Activated T-cell treated with anti-CD3 and anti-CD28 coated beads, Interleukin-2, amount 50 U/mL, for 48 hours (primary cell): ENCODE measurements at places on chromosomes 5 and 9.
A peak's percentile ranks its signal among the peaks of the same experiment; 100 is the strongest.

- DNase-seq: no peak
Measured at GRCh38 chr5:90387508-90387907, 22.0 kb downstream of the CETN3 start.

DNA sequence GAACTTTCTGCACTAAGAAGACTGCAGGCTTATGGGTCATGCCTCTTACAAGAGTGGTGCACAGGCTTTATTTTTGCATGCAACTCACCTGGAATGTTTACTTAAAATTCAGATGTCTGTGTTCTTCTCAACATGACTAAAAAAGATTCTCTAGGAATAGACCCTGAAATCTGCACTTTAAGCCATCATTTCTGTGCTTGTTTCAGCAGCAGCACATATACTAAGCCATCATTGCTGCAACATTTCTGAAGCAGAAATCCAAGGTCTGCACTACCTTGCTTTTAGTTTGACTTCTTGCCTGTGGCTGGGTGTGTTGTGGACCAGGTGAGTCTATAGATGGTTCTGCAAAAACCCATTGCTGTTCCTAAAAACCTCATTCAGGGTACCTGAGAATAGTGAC lies 156.8 kb downstream of the CEP120 start:
- DNase-seq: no peak

GRCh38 chr5:76046741-76047140 lies 36.4 kb upstream of the SV2C start:
- DNase-seq: no peak

- DNase-seq: no peak
Measured at GRCh38 chr5:160474084-160474483, 52.4 kb downstream of the PTTG1 start.

GRCh38 chr5:7018198-7018597 lies 305.0 kb downstream of the TENT4A start:
- no peak for DNase-seq

DNA sequence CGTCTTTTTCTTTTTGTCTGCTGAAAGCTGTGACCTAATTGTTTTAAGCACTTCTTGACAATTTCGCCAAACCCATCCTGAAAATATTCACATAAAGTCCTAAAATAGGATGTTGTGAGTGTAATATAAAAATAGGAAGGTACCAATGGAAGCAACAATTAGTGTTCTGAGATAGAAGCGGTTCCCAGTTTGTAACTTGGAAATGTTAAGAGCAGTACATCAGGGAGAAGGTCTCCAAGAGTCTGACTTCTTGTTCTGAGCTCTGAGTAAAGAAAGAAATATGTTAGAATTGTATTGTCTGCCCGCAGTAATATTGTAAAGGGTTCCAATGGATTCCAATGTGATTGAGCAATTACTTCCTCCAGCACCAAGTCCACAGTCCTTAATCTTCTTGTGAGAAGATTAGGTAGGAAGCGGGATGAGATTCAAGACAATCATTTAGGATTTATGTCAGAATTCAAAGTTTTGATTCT lies 3.9 kb downstream of the VCAN start:
- DNase-seq: no peak

DNA sequence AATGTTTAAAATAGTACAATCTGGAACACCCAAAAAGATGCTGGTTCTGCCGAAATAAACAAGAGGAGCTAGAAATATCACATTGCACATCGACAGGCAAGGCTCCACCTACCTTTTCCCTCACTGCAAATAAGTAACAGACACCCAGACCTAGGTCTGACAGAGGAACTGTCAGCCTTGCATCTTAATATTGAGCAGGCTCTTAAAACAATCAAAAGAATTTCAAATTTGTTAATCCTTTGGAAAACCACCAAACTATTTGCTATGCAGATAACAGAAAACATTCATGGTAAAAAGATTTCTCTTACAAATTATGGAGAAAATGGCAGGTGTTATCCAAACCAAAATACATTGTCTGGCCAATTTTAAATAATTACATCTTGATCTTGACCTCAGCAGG lies 71.3 kb downstream of the FRMD3 start:
- DNase-seq: no peak

GRCh38 chr9:33750307-33750838 lies 45.0 kb upstream of the PRSS3 start:
- DNase-seq: no peak

DNA sequence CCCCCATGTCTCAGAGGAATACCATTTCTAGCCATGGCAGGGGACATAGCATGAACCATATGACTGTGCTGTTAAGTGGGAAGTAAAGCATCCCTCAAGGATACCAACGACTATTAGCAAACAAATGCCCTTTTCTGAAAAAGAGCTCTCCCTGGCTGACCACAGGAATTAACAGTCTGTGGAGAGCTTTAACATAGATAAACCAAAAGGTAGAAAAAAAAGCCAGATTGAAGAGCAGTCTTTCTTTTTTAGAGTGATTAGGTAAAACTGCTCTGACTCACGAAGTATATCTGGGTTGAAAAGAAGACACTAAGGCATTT lies 532.7 kb upstream of the DMAC1 start:
- no peak for DNase-seq

GRCh38 chr5:464446-464842 lies 21.5 kb downstream of the EXOC3 start:
- no peak for DNase-seq

- peak; percentile 39 for DNase-seq
Measured at GRCh38 chr9:121992571-121993212, 100.4 kb downstream of the TTLL11 start.

- DNase-seq: no peak
Measured at GRCh38 chr5:109307456-109307855, 102.3 kb downstream of the PJA2 start.

- no peak for DNase-seq
Measured at GRCh38 chr9:36550135-36550534, 22.6 kb upstream of the MELK start.

- no peak for DNase-seq
Measured at GRCh38 chr5:41414598-41414997, 95.8 kb downstream of the PLCXD3 start.

GRCh38 chr5:162496100-162496808 lies 428.7 kb downstream of the GABRG2 start:
- no peak for DNase-seq

DNA sequence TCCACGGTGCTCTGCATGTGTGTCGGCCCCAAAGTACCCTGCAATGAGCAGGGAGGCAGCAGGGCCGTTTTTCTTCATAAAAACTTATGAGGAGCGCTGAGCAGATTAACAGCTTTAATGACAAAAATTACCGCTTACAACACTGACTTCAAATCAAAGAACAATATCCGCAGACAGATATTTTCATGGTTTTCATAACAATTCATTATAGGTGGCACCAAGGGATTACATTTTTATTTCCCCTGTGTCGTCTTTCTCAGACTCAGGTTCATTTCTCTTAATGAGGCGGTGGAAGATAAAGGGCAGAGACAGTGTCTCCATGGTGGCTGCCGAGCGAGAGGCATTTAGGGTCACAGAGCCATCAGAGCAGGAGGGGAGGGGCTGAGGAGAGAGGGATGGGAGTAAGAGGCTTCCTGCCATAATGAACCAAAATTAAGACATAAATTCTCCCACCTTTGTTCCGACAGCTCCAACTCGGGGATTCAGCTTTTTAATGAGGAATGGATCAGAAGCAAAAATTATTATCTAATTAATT lies 240.7 kb upstream of the CLINT1 start:
- no peak for DNase-seq
